ENCODE measurements at places on chromosomes 3 and 15. TPM values are rescaled to one million over a fixed set of nuclear protein-coding genes. Genes with fewer than 3 reads are reported as not detected.

TNFSF10 gene
- total RNA-seq, result 30.8 TPM

TTC21A gene
- 1.3 TPM for total RNA-seq

DNA sequence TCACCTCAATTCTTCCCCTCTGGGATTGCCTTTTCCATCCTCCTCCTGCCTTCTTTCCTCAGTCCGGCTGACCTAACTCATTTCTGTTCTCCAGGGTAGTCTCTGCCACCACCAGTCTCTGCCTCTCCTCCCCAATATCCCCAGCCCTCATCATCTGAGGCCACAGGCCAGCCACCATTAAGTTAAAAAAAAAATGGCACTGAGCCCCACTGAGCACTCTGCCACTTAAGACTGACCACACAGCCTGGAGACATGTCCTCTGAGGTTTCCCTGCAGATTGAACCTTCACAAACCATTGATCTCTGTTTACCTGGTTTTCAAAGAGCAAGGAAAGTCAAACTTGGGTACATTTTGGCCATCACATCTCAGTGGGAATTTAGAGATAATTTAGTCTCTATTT lies 13.6 kb downstream of the LRRC2 start:
- no peak for DNase-seq

DNA sequence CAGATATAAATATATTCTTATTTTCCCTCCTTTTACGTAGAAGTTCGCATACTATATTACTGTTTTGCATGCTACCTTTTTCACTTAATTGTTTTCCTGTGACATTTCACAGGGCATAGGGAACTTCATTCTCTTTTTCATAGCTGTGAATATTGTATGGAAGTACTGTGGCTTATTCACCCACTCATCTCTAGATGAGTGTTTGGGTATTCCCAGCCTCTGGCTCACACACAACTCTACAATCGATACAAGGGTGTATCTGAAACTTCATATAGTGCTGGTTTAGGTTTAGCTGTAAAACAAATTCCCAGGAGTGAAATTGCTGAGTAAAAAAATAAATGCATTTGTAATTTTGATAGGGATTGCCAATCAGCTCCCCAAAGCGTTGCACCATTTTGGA lies 55.3 kb upstream of the MAGI1 start:
- no peak for DNase-seq

SPSB4 gene
- 2.4 TPM for total RNA-seq

GRCh38 chr3:10357592-10358308 lies 36.8 kb upstream of the SEC13 start:
- peak; percentile 95 for DNase-seq

GRCh38 chr3:171023566-171023965 lies 3.0 kb downstream of the SLC2A2 start:
- DNase-seq, result no peak

DNA sequence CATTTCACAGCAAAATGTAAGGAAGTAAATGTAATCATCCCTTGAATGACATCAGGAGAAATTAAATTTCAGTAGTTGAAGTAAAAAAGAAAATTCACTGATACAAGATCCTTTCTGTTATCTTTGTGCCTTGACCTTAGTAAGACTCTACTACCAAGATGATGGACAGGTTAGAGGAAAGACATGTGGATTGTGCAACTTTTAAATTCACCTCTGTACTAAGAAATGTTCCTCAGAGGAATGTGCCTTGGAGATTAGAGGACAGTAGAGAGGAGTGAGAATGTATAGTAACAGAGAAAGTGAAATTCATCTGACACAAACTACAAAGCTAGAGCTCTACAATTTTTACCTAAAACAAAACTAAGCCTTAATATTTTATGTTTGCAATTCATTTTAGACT lies 375.3 kb downstream of the PLOD2 start:
- no peak for DNase-seq

DNA sequence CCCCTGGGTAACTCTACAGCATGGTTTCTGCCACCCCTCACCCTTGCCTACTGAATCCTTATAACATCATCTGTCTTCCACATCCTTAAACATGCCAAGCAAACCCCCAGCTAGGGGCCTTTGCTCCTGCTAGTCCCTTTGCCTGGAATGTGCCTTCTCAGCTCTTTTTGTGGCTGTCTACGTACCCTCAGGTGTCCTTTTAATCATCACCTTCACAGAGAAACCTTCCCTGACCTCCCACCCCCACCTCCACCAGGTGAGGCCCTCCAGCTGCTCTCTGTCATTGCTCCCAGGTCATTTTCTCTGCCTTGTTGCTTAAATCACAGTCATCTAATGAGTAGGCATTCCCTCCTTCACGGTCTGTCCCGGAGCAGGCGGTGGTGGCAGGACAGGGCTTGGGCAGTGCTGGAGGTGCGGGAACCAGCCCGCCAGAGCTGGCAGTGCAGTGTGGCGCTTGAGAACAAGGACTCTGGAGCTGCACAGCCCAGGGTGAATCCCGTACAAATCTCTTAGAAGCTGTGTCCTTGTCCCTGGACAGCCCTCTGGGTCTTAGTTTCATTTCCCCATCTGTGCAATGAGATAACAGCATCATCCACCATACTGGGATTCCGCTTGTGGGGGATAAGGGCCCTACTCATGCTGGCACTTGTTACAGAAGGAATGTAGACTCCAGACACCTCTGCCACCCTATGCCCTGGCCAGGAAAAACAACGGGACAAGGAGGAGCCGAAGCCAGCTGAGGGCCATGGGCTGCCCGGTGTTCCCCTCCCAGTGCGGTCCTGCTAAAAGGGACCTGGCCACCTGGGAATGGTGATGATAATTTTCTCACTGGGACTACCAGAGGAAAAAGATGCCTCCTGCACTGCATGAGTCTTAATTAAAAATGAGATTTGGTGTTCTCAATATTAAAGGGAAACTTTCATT lies 52.1 kb upstream of the IQSEC1 start:
- no peak for DNase-seq

DNA sequence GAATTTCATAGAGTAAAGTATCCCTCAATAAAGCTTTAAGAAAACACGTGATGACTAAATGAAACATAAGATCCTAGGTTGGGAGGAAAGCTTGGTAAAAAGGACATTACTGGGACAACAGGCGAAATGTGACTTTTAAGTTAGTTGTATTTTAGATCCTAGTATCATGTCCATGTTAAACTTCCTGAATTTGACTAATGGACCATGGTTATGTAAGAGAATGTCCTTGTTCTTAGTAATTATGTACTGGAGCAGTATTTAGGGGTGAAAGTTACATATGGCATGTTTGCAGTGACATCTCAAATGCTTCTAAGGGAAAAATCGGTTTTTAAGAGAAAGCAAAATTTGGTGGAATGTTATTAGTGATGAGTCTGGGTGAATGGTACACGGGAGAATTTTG lies 69.6 kb downstream of the IQSEC1 start:
- no peak for DNase-seq

DNA sequence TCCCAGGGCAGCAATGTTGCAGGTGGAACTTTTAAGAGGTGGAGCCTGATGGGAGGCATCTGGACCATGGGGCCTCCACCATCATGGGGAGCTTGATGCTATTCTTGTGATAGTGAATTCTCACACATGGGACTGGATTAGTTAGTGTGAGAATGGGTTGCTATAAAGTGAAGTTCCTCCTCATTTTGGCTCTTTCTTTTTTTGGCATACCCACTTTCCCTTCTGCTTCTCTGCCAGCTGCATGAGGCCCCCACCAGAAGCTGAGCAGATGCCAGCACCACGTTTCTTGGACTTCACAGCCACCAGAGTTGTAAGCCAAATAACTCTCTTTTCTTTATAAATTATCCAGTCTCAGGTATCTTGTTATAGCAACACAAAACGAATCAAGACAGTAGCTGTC lies 101.0 kb downstream of the PEX5L start:
- DNase-seq, result no peak

- DNase-seq, result no peak
Observed at GRCh38 chr3:187975561-187976364, 178.2 kb upstream of the LPP start.

- DNase-seq, result no peak
Observed at GRCh38 chr3:126720596-126720995, 16.6 kb downstream of the CHCHD6 start.

ARGFX gene
- not detected for total RNA-seq
